ENCODE measurements at places on chromosomes 6 and 20.

DNA sequence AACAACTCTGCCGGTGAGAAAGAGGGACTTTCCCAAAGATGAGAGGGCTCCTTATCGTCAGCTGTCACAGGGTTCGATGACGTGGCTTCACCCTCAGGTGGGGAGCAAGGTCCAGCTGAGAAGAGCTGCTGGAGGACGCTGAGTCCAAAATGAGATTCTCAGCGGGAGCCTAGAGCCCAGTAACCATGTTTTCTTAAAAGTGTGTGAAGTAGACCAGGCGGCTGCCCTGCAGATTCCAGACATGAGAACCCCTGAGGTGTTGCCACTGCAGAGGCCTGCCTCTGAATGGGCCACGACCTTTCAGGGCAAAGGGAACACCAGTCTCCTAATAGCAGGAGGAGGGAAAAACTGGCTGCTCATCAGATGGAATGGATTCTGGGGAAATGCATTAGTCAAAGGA, 375.1 kb downstream of the BTBD9 start:
- DNase-seq, result no peak

DNA sequence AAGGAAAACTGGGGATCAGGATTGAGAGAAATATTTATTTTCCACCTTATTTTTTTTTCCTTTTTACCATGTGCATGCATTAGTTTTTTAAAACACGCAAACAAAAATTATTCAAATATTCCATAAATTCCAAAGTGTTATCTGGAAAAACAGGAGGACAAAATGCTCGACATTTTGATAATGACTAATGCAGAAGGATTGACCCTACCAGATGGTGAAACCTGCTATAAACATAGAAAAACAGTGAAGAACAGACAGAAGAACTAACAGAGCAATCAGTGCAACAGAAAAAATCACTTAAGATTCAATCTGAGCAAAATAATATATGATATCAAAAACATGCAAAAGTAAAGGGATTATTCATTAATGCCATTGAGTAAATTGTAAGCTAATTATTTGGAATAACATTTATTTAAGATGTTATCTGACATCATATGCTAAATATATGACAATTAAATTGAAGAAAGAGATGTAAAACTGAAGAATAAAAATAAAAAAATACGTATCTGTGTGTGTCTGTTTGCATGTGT, 218.4 kb downstream of the LMBRD1 start:
- no peak for DNase-seq

GRCh38 chr6:35267446-35267845, 7.9 kb downstream of the ZNF76 start:
- no peak for DNase-seq

DNA sequence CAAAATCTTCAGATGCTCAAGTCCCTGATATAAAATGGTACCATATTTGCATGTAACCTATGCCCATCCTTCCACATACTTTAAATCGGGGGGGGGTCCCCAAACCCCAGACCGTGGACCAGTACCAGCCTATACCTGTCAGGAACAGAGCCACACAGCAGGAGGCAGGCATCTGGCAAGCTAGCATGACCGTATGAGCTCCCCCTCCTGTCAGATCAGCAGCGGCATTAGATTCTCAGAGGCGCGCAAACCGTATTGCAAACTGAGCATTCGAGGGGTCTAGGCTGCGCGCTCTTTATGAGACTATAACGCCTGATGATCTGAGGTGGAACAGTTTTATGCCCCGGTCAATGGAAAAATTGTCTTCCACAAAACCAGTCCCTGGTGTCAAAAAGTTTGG, 30.7 kb downstream of the FGD2 start:
- no peak for DNase-seq

DNA sequence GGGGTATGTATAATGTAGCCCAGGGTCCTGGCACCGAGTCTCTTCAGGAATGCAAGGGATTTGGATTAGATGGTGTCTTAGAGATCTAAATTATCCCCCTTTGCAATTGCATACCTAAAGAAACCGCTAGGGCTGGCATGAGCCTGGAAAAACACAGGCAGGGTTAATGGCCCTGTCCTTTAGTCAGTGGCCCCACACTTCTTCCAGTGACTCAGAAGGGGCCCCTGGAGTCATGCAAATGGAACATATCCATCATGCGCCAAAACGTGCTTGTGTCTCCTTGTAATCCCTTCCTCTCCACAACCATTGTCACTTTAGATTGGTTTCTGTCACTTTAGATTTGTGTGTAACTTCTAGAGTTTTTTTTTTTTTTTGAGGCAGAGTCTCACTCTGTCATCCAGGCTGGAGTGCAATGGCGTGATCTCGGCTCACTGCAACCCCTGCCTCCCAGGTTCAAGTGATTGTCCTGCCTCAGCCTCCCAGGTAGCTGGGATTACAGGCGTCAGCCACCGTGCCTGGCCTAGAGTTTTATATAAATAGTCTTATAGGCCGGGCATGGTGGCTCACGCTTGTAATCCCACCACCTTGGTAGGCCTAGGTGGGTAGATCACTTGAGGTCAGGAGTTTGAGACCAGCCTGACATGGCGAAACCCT, 8.7 kb upstream of the MYBL2 start:
- DNase-seq, result no peak

- no peak for DNase-seq
Measured at GRCh38 chr6:49833386-49833785, 32.9 kb downstream of the CRISP1 start.

GRCh38 chr6:169933839-169934698, 182.6 kb downstream of the ERMARD start:
- no peak for DNase-seq

- DNase-seq, result no peak
Measured at GRCh38 chr6:25788305-25788922, 33.9 kb downstream of the SLC17A4 start.

- no peak for DNase-seq
Measured at GRCh38 chr20:3040086-3040485, 3.3 kb upstream of the GNRH2 start.

GRCh38 chr6:37500294-37500608, 558 bp upstream of the CCDC167 start:
- no peak for DNase-seq

DNA sequence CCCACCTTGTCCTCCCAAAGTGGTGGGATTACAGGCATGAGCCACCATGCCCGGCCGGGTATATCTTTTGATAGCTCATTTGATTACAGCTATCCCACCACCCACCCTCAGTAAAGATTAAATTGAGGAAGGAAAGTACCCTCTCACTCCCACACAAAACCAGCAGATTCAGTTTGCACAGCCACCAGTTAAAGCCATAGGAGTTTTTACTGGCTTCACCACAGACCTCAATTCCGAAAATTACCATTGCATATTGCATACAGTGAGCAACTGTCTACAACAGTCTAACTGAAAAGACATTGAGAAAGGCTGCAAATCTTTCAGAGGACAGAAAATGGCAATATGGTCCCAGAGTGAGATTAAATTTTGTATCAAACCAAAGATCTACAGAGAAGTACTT, 34.9 kb downstream of the ESF1 start:
- DNase-seq, result no peak

DNA sequence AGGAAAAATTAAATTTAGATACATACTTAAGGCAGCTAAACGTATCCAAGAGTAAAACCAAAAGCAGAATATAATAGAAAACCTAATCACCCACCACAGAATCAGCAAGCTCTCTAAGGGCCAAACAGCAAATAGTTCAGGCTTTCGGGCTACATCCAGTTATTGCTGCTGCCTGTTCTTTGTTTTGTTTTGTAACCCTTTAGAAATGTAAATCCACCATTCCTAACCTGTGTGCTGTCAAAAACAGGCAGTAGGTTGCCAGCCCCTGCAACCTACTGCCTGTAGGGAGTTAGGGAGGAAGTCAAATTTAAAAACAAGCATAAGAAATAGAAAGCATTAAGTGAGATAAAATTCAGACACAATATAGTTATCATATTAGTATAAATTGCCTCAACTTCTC, 225.9 kb downstream of the PTPRT start:
- DNase-seq, result no peak

DNA sequence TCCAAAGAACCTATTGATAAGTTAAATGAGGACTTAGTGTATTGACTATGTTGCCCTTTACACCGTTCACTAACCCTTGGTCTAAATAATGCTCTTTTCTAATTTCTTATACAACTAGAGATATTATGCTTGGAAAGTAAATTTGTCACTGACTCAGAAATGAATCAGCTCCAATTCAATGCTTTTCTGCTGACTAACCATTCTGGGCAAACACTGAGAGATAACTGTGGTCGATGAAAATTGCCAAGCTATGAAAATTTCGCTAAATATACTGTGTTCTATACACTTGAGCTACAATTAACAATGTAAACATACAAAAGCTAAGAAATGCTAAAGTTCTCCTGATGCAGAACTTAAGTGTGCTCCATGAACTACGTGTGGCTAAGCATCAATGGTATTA, 23.1 kb upstream of the FBXO9 start:
- no peak for DNase-seq

DNA sequence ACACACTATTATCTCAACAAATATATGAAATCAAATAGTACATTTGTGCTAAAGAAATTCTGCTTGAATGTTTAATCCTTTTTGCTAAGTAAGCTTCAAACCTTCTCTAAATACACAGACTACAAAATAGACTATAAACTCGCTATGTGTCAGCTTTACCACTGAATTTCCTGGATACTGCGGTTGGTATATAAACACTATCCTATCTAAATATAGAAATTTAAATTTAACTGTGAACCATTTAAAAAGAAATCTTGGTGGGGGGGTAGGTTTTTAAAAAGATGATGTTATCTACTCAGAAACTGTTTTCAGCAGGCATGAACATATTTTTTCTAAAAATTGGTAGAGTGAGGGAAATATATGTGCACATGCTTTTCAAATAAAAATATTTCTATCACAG, 306.5 kb upstream of the RUNX2 start:
- no peak for DNase-seq

DNA sequence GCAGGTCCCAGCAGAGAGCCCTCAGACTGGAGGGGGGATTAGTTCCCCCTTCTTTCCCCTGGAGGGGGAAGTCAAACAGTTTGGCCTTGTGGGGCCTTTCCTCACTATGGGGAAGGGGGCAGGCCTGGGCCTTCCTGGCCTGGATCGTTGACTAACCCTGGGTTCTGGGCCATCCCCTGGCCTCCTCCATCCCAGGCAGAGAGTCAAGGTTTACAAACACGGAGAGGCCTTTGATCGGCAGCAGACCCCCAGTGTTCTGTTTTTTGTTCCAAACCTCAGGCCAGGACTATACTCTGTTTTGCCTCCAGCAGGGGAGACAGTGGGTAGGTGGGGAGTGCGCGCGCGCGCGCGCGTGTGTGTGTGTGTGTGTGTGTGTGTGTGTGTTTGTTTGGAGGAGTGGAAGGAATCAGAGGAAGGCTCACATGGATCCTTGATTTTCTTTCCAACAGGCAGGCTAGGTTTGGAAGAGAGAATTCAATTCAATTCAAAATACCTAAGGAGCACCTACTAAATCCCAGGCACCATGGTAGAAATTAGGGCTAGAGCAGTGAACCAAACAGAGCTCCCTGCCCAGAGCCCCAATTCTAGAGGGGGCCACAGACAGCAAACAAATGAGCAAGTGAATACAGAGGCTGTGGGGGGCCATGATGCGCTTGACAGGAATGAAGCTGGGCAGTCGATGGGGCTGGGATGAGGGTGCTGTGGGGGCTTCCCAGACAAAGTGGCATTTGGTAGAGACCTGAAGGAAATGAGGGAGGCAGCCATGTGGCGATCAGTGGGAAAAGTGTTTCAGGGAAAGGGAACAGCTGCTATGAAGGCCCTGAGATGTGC, 14.8 kb downstream of the TP53RK start:
- DNase-seq, result no peak

DNA sequence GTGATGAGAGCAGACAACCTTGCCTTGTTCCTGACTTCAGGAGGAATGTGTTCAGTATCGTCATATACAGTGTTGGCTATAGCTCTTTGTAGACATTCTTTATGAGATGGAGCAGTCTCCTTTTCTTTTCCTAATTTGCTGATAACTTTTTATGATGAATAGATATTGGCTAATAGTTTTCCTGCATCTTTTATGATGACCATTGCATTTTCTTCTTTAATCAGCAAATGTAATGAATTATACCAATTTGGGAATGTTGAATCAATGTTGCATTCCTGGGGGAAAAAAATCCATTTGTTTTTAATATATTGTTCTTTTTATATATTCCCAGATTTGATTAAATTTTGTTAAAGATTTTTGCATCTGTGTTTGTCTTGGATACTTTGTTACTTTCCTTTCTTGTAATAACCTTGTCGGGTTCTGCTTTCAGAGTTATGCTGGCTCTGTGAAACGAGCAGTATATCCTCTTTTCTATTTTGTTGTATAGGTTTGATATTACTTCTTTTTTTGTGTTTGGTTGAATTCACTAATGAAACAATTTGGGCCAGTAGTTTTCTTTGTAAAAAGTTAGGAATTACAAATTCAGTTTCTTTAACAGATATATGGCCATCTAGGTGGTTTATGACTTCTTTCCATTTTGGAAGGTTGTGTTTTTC, 23.9 kb downstream of the KDM1B start:
- no peak for DNase-seq

DNA sequence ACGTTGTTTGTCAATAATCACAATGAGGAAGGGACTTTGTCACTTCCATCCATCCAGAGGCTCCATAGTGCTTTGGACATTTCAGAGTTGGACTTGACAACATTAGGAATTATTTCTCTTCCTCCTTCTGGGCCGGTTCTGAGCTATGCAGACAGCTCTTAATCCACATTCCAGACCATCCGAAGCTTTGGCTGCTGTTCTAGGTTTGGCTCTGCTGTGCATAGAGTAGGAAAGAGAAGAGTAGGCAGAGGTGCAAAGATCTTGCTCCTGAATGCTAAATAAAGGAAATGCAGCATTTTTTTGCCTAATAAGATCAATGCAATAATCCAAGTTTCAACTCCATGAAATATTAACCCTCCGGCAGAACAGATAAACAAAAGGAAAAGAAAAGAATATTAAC, 251.8 kb upstream of the PRND start:
- DNase-seq, result no peak

All from occipital lobe (tissue), 3 donors.